ENCODE measurements at places on chromosomes 2 and 18.

DNA sequence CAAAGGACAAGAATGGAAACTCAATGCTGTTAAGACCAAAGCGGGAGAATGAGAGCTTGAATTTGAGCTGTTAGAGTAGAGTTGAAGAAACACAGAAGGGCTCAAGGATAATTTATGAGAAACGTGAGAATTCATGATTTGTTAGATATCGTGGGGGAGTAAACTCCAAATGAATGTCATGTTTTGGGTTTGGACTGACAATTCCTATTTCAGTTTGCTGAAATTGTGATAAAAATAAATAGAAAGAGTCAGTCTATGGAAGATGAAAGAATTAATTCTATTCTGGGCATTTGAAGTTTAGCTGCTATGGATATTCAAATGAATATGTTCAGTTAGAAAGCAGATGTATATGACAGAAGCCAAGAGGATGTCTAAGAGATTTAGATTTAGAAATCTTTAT, 723.4 kb upstream of the PIK3C3 start:
- DNase-seq, result no peak

GRCh38 chr2:150485114-150485870, 2.2 kb downstream of the RND3 start:
- DNase-seq, result peak; percentile 89

DNA sequence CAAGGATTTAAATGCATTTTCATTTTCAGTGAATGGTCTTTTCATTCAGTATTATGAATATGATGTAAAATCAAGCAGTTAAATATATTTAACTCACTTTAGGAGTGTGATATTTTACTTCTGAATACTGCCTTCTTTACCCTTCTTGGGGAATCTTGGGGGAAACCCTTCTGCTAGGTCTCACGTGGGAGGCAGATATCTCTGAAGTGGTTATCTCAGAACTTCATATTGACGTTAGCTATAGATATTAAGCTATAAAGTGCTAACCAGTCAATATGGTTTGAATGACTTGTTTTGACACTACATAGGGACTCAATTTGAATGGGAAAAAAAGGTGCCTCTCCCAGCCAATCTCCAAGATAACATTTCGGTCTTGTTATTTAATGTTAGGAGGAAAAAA, 9.8 kb downstream of the REL start:
- DNase-seq, result no peak

DNA sequence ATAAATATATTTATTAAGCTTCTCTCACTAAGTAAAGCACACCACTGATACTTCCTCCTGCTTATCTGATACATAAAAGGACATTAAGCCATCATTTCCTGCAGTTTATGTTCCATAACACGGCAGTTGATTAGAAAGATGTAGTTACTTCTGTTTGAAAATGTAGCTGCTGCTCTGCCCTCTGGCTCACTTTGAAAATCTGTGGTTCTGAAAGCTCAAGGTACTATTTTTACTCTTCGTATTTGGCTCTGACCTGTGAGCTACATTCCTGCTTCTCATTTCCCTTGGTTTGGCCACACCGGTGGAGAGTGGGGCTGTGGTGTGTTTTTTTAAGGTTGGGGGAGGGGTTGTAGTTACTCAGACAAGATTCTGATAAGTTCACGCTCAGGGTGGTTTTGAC, 12.8 kb upstream of the TTN start:
- DNase-seq, result peak; percentile 12

DNA sequence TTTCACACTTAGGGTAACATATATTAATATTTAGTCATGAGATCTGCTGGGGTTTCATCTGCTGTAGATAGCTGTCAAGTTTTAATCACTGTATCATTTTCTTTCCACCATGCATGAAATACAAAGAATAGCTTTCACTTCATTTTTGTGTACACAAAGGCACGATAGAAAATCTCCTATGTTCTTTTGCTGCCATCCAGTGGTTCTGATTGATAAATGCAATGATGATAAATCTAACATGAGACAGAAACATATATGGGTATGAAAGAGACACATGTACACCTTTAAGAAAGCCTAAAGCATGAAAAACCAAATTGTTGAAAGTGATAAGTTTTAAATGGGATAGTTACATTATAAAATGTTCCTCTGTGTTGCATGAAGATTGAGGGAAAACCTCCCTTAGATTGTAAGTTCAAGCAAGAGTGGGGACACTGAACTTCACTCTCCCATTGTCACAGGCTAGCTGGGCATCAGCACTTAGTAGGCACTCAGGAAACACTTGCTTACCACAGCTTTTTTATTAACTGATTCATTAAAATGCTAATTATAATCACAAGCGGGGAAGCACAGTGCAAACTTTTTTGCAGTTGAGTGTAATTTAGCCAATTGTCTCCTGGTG, 31.2 kb downstream of the C1D start:
- DNase-seq, result no peak

DNA sequence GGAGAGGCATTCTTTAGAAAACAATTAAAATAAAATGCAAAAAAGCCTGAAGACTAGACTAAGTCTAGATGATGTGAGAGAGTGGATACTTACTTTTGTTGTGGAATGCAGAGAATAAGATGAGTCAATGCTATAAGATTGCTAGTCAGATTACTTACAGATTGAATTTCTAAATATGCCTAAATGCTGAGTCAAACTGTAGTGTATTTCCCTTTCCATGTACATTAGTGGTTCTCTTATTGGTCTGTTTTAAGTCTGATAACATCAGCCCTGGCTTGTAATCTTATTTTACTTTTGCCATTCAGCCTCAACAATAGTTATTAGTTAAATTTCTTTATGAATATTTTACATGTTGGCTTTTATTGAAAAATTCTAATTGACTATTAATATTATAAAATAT, 702.7 kb downstream of the SOCS6 start:
- no peak for DNase-seq

GRCh38 chr2:24421668-24422067, 61.3 kb upstream of the ITSN2 start:
- peak; percentile 68 for DNase-seq
